Right forelimb (tissue), 1 donor: ENCODE measurements at places on chromosomes 5 and 9.

- DNase-seq: no peak
These were observed 49.6 kb downstream of the ARHGAP26 start for GRCh38 chr5:142819825-142820224.

DNA sequence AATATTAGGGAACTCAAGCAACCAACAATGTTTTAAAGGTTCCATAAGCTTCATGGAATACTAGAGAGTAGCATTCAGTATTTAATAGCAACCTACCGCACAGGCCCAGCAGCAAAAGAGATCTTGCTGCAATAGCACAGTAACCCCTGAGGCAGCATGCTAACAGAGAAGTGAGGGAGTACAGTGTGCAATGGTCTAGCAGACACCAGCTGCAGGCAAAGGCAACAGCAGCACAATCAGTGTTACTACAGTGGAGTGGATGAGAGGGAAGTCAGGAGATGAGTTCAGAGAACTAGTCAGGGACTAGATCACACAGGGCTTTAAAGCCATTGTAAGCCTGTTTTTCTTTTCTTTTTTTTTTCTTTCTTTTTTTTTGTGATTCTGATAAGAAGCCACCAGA is 2.8 kb downstream of the TICAM2 start:
- no peak for DNase-seq

DNA sequence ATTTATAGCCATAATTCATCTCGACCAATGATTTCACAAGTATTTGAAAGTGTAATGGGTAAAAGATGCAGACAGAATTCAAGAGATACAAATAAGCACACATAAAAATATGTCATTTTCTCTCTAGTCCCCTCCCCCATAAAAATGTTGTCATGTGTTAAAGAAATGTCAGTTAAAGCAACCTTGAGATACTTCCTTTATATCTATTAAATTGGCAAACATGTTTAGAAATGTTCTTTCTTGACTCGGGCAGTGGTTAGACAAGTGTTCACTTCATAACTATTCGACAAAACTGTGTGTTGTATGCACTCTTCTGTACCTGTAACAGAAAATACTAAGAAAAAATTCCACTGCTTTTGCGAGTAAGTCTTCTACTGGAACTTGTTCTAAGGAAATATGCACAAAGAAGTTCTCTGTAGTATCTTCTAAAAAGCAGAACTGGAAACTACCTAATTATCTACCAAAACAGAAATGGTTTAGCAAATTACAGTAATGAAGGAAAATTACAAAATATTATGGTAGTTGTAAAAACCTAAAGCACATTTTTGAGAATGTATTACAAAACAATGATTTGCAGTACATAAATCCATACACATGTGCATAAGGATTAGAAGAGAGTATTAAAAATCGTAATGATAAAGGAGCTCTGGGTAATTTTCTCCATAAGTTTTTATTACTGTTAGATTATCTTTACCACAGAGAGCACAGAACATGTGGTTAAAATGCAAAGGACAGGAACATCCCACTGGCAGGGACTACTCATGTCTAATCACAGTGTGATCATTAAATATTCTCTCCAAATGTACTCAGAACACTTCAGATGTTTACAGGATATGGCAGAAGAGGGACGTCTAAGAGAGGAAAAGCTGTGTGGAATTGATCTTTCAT is 35.9 kb downstream of the FBXW2 start:
- DNase-seq: no peak

- DNase-seq: no peak
These were observed 15.1 kb downstream of the ERMP1 start for GRCh38 chr9:5817862-5818261.

GRCh38 chr9:97906236-97906831 is 16.0 kb downstream of the TRMO start:
- DNase-seq: no peak

- no peak for DNase-seq
These were observed 127.3 kb downstream of the MACROH2A1 start for GRCh38 chr5:135271533-135272310.

GRCh38 chr9:72041775-72042194 is 18.6 kb downstream of the C9orf57 start:
- DNase-seq: no peak

GRCh38 chr5:43874772-43875171 is 271.8 kb downstream of the NNT start:
- no peak for DNase-seq

GRCh38 chr9:124503713-124504529 is 3.3 kb downstream of the NR5A1 start:
- DNase-seq: no peak

- no peak for DNase-seq
These were observed 35.3 kb downstream of the NDFIP1 start for GRCh38 chr5:142143878-142144277.

- DNase-seq: no peak
These were observed 84.4 kb downstream of the ZSWIM6 start for GRCh38 chr5:61416420-61416819.

GRCh38 chr5:101482931-101483330 is 579.8 kb upstream of the ST8SIA4 start:
- no peak for DNase-seq

DNA sequence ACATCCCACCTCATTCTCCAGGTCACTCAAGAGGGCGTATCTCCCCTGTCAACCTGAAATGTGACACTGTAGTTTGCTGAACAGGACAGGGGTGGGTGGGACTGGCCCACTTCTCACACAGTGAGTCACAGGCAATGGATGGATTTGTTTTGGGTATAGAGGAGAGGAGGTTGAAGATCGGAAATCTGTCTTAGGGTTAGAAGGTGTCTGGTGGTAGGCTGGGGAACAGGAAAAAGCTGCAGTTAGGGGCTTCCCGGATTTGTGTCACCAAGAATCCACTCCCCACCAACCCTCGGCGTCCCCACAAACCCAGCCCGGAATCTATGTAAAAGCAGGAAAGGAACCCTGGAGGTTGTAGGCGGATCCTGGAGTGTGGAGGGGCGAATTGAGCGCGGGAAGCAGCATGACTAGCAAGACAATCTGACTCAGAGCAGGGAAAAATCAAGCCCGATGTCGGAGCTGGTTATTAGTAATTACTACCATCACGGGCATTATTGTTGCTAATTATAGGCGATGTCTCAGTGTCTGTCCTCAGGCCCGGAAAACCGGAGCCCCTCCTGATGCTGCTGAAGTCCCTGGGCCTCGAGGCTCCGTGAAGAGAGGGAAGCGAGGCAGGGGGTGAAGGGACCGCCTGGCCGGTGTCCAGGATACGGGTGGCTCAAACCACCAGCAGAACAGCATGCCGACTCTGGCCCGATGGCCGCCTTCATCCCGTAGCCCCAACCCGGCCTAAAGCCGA is 1.7 kb upstream of the IRX1 start:
- DNase-seq: no peak

DNA sequence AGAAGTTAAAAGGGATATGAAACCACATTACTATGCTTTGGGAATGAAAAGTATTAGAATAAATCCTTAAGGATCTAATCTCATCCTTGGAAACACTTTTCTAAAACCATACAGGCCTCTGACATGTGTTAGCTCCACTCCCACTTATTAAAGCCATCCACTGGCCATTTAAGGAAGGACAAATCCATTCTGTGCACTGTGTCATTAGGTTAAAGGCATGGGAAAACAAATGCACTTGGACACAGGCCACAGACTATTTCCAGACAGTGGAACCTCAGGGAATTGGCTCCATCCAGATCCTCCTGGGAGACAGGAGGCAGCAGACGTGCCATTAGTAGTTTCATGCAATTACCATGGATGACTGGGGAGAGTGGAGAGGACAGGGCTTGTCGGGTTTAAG is 454.9 kb downstream of the ENC1 start:
- no peak for DNase-seq

DNA sequence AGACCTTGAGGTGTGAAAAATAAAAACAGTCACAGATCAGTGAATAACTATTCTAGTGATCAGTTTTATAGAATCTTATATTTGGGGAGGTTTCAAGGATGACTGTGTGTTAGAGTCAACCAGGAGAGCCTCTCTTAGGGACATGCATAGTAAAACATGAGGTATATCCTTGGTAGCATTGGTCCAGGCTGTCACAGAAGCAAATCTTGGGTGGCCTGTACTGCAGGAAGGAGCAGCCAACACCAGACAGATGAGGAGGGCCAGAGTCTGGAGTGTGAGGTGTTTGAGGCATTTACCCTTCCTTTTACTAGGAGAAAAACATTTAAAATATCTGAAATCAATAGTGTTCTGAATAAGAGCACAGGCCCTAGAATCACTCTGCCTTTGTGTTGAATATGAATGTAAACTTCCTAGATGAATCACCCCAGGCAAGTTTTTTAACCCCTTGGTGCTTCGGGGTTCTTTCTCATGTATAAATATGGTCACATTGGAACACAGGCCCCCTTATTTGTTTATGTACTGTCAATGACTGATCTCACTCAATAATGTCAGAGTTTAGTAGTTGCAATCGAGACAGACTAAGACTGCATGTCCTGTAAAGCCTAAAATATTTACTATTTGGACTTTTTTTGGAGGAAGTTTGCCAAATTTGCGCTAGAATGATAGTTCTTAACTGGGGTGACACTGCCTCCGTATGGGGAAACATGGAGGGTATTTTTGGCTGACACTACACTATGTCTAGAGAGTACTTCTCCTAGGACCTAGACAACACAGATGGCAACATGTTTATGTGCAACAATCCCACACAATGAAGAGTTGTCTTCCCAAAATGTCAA is 416.5 kb upstream of the POU5F2 start:
- no peak for DNase-seq

- no peak for DNase-seq
These were observed 20.9 kb downstream of the ENG start for GRCh38 chr9:127833555-127833954.

- no peak for DNase-seq
These were observed 21.5 kb downstream of the GFPT2 start for GRCh38 chr5:180331647-180331950.

- no peak for DNase-seq
These were observed 31.0 kb downstream of the TPPP start for GRCh38 chr5:661891-662750.

DNA sequence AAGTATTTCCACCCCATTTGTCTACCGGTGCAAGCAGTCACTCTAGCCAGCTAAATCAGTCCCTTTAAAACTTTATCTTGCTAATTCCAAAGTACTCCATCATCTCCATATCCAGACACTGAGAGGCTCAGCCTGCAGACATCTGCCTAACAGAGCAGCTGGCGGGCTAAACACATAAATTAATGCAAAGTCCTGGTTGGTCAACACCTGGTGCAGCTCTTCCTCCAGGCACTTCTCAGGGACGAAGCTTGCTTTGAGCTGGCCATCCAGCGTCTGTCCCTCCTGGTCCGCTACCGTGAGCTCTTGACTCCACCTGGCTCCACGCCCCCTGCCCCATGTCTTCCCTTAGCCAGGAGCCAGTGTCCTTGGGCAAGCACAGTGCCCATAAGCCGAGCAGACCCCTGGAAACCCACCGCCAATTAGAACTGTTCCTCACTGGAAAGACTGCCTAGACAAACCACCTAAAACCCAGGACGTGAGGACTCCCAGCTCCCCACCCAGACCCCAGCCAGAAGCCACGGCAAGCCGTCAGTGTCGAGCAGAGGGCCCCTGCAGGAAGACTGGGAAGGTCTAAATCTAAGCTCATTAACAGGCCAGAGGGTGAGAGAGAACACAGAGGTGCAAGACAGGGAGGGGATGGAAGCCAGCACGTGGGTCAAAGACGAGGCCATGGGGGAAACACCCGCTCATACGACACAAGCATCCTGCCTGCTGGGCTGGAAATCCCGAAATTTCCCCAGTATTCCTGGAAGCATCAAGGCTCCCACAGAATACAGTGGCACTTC is 120.0 kb downstream of the COL23A1 start:
- peak; percentile 36 for DNase-seq

- DNase-seq: no peak
These were observed 42.9 kb upstream of the STRBP start for GRCh38 chr9:123311250-123311752.

DNA sequence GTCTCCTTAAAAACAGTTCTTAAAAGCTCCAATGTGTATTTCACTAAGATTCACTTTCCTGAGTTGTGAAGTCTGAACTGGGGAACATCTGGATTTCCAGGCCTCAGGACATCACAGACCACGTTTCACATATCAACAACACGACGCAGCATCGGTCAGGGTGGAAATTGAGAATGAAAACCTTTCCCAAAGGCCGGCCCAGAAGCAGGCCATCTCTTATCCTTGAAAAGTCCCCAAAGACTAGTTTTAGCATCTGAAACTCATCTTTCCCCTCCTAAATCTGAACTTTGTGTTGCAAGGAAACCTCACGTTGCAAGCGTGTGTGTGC is 96.4 kb upstream of the COL5A1 start:
- DNase-seq: no peak

DNA sequence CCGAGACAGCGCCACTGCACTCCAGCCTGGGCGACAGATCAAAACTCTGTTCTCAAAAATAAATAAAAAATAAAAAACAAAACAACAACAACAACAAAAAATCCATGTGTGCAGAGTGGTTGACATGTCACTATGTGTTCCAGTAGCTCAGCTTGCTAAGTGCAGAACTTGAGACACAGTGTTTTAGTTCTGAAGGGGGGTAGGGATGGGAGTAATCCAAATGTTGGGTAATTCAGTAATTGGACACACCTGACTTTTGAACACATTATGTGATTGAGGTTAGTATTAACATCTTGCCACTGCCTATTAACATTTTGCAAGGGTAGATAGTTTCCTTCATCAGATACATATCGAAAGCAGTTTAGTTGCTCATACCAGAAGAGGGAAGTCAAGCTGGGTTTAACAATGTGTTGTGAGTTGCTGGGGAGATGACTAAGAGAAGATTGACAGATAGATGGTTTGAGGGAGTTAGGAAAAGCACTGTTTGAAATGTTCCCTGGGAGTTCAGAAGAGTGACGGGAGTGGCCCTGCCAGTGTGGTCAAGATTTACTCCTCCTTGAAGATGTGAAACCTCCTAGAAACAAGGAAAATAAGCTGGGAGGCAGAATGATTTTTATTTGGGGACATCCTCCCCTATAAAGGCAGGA is 928 bp downstream of the HACD4 start:
- DNase-seq: no peak

- DNase-seq: no peak
These were observed 38.0 kb upstream of the TENT2 start for GRCh38 chr5:79573983-79574890.

DNA sequence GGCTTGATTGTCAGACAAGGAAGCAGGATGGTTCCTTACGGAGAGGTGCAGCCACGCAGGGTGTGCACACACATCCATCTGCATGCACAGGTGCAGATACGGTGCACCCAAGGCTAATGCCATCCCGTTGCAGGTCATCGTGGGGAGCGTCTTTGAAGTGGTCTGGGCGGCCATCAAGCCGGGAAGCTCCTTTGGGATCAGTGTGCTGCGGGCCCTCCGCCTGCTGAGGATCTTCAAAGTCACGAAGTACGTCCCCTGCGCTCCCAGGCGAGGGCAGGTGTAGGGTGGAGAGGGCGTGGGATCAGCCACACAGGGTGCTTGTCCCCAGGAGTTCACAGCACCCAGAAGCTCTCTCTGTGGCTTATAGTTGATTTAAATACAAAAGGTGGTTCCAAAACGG is 106.4 kb downstream of the CACNA1B start:
- DNase-seq: peak; percentile 10
